ENCODE measurements at places on chromosomes 6 and 20.

DNA sequence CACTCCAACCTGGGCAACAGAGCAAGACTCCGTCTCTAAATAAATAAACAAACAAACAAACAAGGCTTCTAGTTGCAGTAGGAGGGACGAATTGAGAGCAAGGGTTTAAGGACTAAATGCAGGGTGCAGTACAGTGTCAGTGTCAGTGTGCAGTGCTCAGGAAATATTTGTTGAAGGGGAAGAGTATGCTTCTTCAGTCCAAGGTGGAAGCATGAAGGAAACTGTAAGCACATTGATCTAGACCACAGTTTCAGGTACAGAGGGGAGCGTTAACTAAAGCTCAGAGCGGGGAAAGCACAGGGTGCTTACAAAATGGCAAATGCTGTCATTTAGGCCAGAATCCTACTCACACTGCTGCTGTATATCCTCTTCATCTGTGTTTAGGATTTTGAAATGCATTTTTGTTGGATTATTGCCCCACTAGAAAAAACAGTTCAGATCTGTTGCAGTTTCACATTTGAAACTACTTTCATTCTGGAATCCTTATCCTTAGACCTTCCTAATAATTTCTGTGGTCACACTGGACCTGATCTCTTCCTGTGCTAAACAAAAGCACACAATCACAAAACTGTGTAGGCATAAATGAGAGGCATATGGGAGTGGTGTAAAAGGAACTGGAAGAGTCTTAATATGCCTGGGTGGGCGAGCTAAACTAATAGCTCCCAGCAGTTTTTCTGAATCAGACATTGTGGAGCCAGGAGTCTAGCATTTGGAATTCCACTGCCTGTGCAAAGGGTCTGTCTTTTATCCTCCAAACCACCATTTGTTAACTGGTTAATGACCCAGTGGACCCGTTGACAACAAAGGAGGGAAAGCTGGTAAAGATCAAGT lies 41.4 kb downstream of the CBFA2T2 start:
- DNase-seq: no peak

DNA sequence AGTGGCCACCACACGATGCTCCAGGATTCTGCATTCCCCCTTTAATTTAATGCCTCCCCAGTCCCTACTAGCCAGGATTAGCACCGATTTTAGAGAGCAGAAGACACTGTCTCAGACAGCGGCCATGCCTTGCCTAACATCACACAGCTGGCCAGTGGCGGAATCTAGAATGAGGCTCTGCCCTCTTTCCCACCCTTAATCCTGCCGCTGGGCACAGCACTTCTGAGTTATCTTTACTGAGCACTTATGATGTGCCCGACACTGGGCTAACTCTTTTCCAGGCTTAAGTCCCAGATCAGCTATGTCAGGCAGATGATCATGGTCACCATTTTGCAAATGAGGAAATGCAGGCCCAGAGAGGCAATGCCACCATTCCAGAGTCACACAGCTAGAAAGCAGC lies 5.6 kb upstream of the BPIFA2 start:
- DNase-seq: no peak

- no peak for DNase-seq
These were observed 66.8 kb downstream of the TBC1D7 start for GRCh38 chr6:13261464-13261994.

- DNase-seq: no peak
These were observed 19.5 kb downstream of the DUSP22 start for GRCh38 chr6:311679-312220.

- no peak for DNase-seq
These were observed 101.4 kb downstream of the CDH4 start for GRCh38 chr20:61353261-61354000.

DNA sequence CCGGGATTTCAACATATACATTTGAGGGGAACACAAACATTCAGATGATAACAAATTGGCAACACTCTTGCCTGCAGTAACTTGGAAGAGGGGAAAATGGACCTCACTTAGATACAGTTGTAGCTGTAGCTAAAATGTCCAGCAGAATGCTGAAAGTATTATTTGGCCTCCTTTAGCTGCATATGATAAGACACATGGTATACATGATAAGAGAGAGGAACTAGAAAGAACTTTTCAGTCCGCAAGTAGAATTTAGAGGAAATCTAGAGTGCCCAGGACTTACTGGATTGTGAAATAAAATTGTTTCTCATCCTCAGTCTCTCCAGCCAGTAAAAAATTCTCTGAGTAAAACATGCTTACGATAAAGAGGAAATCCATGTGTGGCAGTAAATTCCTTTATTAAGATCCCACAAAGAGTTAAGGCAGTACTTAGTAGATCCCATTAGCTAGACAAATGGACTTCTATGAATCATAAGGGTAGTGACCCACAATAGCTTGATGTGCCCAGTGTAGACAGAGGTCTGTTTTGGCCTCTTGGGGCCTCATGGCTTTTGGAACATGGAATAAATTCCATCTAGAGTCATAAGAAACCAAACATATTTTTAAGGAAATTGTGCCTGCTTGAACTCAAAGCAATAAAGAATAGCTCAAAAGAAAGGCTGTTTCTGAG lies 87.9 kb upstream of the RBM24 start:
- DNase-seq: no peak

GRCh38 chr20:43564993-43565757 lies 6.3 kb downstream of the SGK2 start:
- DNase-seq: no peak

GRCh38 chr6:24489881-24490280 lies 503 bp upstream of the GPLD1 start:
- DNase-seq: no peak

DNA sequence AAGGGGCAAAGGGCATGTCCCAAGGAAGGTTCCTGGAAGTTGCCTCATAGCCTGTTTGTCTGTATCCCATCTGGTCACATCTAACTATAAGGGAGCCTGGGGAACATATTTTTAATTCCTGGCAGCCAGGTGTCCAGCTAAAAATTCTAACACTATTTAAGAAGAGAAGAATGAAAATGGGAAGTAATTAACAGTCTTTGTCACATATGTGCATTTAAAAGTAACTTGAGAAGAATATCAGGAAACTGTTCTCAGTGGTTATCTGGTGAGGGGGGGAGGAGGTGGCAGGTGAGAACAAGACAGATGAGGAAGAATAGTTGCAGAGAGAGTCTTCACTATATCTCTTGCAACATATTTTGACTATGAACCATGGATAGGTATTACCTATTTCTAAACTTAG lies 75.5 kb upstream of the ELOVL5 start:
- no peak for DNase-seq

GRCh38 chr6:83827050-83827449 lies 26.1 kb upstream of the RIPPLY2 start:
- no peak for DNase-seq

GRCh38 chr6:14008809-14009208 lies 84.1 kb downstream of the RNF182 start:
- DNase-seq: no peak

DNA sequence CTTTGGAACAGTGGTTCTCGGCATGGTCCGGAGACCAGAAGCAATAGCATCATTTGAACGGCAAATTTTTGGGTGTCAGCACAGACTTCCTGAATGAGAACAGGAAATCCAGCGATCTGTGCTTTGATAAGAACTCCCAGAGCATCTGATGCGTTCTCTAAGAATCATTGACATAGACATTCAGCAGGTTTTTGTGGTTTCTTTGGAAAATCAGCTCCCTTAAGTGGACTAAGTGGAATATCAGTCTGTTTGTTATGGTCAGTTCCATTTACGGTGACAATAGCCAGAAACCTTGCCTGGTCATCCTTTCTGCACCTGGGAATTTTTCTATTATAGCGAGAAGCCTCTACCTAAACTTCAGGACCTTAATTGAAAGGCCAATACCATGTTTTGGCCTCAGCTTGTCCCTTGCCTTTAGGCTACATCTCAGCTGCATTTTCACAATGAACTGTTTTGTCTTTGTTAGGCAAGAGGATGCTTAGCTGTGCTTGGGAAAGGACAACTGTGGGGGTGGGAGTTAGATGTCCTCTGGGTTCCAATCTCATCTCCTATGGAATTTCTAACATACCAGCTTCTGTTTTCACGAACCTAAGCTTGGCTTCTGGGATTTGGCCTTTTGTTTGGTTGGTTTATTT lies 299.7 kb downstream of the CDKAL1 start:
- DNase-seq: no peak

GRCh38 chr6:16223362-16223761 lies 15.0 kb upstream of the GMPR start:
- no peak for DNase-seq

DNA sequence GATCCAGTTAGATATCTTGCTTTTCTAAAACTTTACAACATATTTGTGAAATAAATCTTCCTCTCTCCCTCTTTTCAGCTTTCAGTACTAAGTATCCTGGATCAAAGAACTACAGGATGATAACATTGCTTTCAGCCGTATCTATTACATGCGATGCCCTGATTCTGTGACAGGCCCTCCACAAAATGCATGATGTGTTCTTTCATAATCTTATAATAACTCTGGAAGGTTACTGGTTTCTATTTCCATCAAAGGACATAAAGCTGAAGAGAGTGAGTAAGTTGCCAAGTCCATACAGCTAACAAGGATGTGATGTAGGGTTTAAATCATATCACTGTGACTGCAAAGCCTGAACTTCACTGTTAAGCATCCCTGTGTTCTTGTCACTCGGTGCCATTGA lies 62.9 kb upstream of the ADGRG6 start:
- no peak for DNase-seq

- DNase-seq: no peak
These were observed 603.5 kb upstream of the CITED2 start for GRCh38 chr6:139977887-139978332.

DNA sequence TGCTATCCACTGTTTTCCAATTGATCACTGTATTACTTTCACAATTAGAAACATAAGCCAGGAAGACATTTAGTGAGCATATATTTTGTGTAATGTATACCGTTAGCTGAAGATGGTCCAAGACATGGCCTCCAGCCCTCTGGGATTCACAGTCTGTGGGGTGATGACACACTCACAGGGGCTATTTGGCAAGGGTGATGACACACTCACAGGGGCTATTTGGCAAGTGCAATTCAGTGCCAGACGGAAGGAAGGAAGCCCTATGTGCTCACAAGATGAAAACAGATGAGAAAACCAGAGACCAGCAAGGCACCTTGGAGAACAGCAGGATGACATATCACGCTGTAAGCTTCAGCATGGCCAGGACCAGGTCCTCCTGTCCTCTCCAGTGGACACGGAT lies 183.7 kb downstream of the MBOAT1 start:
- no peak for DNase-seq

GRCh38 chr20:38032585-38033329 lies 499 bp downstream of the TTI1 start:
- no peak for DNase-seq

- no peak for DNase-seq
These were observed 145.4 kb downstream of the UST start for GRCh38 chr6:148892247-148892646.

- DNase-seq: no peak
These were observed 5.0 kb downstream of the MPC1 start for GRCh38 chr6:166377721-166378120.

DNA sequence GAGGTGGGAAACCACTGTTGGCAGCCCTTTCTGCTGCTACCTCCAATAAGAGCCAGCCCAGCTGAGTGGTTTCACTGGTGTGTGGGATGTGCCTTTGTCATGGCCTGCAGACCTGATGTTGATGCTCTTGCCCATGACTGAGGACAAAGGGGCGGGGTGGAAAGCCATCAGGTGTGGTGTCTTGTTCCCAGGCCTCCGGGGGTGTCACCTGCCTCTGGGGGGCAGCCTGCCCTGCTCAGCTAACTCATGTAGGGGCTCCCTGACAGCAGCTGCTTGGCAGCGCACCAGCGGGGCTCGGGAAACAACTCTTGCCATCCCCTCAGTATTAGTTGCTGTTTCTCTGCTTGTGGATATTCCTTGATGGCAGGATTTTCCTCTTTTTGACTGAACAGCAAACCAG lies 91.3 kb downstream of the LYRM2 start:
- no peak for DNase-seq

GRCh38 chr6:16471222-16471909 lies 233.0 kb downstream of the GMPR start:
- no peak for DNase-seq

DNA sequence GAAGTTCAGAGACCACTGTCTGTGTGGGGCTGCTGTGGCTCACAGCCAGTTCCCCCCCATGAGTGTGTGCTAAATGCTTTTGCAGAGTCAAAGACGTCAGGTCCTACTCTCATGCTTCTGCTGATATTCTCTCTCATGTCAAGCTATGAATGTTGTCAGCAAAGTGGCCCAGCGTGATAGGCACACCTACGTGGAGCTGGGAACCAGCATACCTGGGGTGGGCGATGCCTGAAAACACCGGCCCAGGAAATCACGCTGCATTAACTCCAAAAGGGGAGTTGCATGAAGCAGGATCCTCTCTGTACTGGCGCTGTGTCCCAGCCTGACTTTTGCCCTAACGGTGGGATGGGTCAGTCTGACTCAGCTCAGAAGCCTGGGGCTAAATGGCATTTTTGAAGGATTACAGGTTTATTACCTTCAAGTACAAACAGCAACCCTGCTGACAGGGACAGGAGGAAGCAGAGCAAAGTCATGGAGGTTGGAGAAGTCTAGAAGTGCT lies 9.0 kb upstream of the MRPS10 start:
- DNase-seq: no peak

DNA sequence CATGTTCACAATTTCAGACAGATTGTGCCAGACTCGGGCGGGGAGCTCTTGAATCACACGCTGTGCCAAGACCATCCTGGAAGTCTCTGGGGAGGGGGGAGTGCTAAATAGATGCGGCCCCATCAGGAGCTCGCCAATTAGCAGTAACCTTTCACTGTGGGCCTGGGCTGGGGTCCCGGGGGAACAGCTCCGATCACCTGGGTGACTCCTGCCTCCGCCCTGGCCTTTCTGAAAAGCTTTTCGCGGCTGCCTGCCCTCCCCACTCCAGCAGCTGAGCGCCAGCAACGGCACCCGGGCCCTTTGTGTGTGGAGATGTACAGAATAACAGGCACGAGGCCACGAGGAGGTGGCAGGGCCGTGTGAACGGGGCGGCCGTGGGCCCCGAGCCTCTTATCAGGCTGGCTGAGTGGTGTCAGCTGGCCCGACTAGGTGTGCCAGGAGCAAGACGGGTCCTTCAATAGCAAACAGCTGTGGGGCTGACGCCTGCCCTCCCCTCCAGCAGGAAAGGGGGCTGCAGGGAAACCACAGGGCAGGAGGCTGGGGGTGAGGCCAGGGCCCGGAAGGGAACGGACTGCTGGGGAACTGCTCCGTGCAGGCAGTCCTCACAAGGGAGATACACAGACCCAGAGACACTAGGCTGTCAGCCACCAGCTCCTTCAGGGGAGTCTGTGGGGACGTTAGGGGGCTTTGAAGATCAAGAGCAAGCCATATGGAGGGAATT lies 56.8 kb downstream of the NOL4L start:
- no peak for DNase-seq

- no peak for DNase-seq
These were observed 32.7 kb upstream of the COL21A1 start for GRCh38 chr6:56280126-56280525.

GRCh38 chr20:10047427-10047826 lies 12.6 kb downstream of the ANKEF1 start:
- no peak for DNase-seq
